ENCODE measurements at places on chromosomes 1 and 21.

DNA sequence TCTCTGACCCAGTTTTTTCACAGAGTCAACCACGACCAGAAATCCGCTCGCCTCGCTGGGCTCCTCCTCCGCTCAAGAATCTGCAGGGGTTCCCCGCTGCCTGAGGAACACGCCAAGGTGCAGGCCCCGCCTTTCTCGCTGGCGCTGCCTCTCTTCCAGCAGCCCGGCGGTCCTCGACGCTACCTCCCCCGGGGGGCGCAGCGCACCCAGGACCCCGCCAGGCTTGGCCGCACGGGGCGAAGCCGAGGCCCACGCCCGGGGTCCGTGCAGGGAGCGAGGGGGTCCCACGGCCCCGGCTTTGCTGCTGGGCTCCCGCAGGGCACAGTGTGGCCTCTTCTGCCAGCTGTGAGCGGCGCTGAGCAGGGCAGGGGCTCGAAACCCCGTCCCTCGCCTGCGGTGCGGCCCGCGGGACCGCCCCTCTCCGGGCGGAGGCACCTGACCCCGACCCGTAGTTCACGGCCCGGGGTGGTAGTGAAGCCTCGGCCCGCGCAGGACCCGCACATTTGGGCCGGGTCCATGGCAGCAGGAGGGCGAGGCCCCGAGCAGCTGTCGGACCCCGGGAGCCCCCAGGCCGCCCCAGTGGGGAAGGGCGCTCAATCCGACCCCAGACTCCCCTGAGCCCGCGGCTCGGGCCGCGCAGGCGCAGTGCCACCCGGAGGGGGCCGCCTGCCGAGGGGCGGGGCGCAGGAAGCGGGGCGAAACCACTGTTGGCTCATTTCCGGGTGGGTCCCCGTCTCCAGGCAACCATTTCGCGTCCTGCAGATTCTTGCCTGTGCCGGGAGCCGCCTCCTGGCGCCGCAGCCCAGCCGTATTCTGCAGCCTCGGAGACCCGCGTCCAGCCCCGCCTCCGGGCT lies 10.0 kb upstream of the MMEL1 start:
- peak; percentile 90 for DNase-seq

GRCh38 chr1:75723989-75724471 lies 479 bp upstream of the ACADM start:
- peak; percentile 85 for DNase-seq

GRCh38 chr1:69252696-69253095 lies 315.0 kb upstream of the LRRC7 start:
- DNase-seq: no peak

DNA sequence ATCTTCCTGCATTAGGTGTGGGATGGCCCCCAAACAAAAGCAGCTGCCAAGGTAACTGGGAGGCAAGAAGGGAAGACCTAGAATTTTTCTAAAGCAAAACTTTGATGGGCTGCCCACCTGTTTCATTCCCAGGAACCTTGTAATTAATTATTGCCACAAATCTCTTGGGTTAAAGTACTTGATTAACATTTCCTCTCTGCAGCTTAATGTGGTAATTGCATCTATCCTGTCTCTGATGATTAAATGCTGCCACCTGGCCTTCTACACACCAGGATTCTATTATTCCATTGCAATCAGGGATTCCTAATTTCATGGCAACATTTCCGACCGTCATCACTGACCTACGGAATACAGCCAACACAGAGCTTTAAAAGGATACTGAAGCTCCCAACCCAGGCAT lies 68.3 kb upstream of the RC3H1 start:
- DNase-seq: no peak

DNA sequence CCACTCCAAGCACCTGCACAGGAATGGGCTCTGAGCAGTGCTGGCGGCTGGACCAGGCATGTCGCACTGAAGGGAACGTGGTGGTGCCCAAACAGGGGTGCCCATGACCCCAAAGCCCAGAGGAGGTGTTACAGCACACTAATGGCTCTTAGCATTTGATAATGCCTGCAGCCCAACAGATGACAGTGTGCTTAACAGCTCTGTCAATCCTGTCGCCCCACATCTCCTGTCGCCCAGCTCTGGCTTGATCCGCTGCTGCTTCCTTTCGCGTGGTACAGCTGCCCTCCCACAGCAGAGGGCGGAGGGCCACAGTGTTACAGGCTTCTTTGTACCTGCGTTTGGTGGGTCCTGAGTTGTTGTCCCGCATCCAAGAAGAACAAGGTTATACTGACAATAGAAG lies 32.2 kb upstream of the CR1L start:
- no peak for DNase-seq

DNA sequence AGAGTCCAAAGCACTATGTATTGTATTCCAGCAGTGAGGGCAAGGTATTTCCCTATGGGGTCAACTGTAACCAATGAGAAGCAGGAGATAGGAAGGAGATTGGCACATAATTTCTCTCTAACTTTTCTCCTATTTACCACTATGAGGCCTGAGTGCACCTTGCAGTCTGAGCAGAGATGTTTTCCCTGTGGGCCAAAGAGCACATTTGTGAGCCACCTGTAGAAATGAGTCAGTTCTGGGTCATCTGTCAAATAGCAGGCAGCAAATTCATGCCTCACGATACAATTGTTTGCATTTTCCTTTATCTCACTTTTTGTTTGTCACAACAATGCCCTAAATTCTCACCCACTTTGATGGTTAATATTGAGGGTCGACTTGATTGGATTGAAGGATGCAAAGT lies 547.2 kb upstream of the NCAM2 start:
- no peak for DNase-seq

DNA sequence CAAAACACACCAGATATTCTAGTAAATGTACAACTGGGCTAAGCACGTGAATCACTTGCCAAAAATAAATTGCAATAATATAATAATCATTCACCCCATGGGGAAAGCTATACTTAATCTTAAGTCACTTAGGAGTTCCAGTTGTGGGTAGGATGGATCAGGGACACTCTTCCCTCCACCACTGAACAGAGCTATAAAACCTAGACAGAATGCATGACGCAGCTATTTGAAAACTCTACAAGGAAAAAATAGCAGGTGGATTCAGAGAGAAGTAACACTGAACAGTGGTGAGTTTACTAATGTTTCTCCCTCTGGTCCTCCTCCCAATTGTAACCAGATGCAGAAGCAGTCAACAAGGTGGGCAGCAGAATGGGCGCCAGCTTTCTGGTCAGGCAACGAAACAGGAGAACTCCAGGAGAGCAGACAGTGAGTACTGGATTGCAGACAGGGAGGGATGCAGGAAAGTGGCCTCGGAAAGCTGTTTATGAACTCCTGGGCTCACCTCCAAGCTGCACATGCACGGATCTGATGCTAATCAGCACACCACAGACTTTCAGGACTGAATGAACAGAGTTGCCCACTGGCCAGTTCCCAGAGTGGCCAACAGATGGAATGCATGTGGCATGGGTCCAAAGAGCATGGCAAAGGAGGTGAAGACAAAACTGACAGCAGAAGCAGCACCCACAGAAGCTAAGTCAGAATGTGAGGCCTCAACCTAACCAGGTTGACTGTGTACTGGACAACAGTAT lies 41.4 kb downstream of the TARBP1 start:
- no peak for DNase-seq

GRCh38 chr1:234549447-234550021 lies 60.4 kb downstream of the IRF2BP2 start:
- no peak for DNase-seq

GRCh38 chr1:108750476-108751181 lies 4.2 kb downstream of the STXBP3 start:
- no peak for DNase-seq

DNA sequence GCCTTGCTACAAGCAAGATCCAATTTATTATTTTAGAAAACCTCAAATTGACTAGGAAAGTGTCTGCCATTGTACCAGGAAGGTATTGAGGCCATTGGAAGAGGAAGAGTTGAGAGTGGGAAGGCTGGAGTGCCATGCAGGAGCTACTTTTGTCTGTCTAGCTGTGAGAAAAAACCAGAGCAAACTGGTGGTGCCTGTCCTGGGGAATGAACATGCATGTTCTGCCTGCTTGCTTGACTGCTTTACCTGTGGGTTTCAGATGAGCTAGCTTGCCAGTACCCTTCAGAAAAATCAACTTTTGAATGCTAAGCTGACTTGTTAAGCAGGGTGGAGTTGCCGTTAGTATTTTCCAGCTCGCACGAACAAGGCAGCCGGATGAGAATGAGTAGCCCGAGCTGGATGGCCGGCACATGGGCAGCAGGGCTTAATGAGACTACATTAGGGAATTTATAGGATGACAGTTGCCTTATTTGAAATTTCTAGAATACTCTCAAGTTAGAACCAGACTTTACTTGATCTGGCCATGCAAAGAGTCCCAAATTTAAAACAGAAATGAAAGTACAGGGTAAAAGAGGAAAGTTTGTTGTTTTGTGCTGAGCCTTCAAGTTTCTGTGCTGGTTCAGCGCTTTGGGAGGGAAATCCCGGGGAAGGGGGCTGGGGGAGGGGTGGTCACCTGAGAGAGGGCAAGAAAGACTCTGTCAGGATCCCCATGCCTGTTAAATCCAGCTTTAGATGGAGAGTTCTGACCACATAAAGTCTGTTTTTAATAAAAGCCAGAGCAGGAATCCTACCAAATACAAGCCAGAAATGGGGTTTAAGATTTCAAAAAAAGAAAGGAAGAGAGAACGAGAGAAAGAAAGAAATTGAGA lies 29.6 kb upstream of the C1orf105 start:
- no peak for DNase-seq

GRCh38 chr1:202165267-202165941 lies 5.0 kb upstream of the PTPN7 start:
- peak; percentile 42 for DNase-seq

DNA sequence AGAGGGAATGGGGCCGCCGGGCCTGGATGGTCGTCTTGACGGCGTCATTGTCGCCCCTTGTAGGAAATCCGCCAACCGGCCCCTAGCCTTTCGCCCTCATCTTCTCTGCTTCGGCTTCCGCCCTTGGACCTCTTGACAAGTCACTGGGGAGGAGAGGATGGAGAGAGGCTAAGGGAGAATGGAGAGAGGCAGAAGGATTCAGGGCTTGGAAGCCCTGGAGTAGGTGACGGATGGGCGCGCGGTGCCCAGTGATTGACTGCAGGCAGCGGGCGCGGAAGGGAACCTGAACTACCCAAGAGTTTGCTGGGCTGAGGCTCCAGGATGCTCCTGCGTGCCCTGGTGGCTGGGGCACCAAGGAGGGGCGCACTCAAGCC lies 651 bp downstream of the PDE4B start:
- no peak for DNase-seq

DNA sequence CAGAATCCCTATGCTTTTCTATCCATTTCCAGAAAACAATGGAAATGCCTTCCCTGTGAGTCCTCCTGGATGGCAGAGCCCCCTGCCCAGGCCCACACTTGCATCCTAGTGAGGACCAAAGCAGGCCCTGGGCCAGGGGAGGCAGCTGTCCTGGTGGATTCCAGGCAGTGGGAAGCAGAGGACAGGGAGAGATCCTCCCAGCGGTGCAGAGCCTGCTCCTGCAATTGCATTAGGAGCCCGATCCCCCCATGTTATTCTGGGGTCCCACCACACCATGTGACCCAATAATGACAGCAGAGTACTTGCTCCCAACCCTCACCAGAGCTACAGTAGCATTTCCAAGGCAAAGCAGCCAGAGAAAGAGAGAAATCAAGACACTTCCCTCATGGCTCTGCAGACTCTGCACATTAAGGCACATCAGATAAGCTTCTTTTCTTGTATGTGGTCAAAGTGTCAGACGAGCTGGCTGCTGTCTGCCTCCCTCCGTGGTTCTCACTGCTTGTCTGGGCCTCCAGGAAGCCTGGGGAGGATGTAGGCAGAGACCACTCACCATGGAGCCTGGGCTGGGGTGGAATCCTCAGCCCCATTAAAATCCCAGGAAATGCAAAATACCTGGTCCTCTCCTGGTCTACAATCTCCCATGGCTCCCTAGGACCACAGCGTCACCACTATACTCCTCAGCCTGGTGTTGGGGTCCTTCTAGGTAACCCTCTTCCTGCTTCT lies 54.9 kb upstream of the RUNX3 start:
- DNase-seq: no peak

GRCh38 chr21:37159053-37159776 lies 86.2 kb downstream of the TTC3 start:
- no peak for DNase-seq

- DNase-seq: no peak
Observed at GRCh38 chr1:182338806-182339370, 52.7 kb downstream of the GLUL start.

DNA sequence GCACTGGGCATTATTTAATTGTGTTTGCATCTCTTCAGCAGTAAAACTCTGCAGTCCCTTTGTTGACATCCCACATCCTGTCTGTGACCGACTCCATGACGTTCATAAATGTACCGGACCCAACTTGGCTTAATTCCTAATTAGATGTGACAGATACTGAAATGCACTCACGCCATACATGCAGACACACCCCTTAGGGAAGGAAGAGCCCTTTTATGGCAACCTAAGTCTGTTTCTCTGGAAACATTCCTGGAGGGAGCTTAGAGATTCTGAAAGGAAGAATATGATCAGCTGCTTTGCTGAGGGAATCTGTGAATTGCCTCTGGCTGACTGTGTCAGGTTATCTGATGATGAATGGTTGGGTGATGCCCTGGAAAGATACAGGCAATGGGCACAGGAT lies 33.4 kb downstream of the ADAMTS5 start:
- DNase-seq: no peak

DNA sequence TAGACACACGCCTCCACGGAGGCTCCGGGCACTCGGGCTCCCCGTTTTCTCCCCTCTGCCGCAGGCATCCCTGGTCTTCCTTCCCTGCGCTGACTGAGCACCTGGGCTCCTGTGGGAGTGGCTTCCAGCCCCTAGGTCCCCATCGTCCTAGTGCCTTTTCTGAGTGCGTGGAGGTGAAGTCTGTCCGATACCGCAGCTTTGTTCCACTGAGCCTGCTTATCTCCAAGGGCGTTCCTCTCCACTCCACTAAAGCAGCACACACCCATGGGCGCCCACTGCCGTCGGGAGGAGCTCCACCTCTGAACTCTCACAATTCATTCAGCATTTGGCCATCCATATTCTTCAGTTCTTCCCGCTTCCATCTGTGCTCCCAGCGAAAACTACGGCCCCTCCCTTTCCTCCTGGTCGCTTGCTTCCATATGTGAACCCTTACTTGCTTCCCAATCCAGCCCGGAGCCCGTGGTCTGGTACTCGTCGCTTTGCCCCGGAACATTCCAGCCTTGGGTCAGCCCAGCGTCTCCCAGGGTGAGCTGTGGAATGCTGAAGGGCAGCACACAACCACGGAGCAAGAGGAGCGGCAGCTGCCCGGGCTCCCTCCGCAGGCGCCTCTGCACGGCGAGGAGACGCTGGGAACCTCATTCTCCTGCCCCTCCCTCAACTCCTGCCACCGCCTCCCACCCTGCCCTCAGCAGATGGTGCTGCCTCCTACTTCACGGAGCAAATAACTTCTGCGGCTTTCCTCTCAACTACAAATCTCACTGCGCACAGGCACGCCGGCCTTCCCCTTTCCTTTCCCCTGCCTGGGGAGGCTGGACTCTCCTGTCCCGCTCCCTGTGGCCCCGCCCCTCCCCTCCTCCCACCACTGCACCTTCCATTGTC lies 27.5 kb downstream of the ATP8B2 start:
- DNase-seq: peak; percentile 61

DNA sequence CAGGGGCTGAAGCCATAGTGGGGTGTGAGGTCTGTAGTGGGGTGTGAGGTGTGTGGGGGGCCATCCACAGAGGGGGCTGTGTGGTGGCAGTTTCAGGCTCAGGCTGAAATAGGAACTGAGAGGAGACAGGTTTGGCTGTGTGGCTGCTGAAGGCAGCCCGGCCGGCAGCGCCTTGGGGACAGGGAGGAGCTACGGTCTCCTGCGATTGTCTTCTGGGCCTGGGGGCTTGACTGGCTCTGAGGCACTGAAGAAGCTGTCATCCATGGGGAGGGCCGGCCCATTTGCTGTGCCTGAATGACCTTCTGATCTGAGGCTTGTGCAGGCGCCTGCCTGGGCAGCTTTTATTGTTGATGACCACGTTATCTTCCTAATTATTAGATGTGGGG lies 10.0 kb upstream of the TTC34 start:
- DNase-seq: no peak

- no peak for DNase-seq
Observed at GRCh38 chr1:41518471-41518870, 34.0 kb upstream of the EDN2 start.

Measured in RWPE2 (cell line).